ENCODE measurements at places on chromosomes 12 and 14.

DNA sequence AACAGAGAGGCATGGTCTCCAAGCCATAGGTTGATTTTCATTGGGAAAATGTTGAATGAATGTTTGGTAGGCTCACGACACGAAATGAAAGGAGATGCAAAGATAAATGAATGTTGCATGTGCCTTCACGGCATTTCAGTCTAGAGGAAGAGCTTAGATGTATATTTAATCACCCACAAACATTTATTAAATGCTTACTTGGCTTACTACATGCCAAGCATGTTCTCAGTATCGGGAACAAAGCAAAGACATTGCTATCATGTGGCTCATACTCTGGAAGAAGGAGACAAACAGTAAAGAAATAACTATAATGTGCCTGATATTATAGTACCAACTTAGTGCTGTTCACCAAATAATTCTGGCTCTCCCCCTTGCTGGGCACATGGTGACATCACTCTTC, 133.5 kb downstream of the LLPH start:
- no peak for DNase-seq

DNA sequence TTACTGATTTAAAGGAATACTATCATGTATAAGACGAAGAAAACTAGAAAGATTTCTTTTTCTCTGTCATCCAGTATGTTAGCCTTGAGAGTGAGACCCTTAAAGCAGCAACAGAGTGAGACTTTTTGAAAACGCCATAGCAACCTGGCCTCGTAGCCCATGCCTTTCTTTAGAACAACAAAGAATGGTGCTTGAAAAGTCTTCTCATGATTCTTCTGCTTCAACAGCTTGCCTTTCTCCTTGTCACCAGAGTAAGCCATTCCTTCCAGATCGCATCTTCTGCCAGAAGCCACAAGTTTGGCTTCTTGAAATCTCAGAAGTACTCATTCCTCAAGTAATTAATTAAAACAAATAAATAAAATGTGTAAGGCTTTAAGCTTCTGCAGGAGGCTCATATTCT, 109.3 kb downstream of the PDE3A start:
- no peak for DNase-seq

- no peak for DNase-seq
Measured at GRCh38 chr12:27573972-27574371, 50.0 kb downstream of the PPFIBP1 start.

GRCh38 chr14:33239465-33239864, 300.8 kb downstream of the NPAS3 start:
- DNase-seq: no peak

DNA sequence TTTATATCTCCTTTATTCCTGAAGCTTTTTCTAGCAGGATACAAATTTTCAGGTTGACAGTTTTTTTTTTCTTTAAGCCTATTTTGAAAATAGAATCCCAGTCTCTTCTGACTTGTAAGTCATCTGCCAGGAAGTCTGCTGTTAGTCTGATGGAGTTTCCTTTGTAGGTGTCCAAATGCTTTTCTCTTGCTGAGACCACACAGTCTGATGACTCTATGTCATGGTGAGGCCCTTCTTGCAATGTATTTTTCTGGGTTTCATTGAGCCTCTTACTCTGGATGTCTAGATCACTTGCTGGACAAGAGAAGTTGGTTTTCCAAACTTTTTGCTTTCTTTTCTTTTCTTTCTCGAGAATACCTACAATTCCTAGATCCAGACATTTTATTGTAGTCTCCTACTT, 30.6 kb downstream of the USP15 start:
- no peak for DNase-seq

DNA sequence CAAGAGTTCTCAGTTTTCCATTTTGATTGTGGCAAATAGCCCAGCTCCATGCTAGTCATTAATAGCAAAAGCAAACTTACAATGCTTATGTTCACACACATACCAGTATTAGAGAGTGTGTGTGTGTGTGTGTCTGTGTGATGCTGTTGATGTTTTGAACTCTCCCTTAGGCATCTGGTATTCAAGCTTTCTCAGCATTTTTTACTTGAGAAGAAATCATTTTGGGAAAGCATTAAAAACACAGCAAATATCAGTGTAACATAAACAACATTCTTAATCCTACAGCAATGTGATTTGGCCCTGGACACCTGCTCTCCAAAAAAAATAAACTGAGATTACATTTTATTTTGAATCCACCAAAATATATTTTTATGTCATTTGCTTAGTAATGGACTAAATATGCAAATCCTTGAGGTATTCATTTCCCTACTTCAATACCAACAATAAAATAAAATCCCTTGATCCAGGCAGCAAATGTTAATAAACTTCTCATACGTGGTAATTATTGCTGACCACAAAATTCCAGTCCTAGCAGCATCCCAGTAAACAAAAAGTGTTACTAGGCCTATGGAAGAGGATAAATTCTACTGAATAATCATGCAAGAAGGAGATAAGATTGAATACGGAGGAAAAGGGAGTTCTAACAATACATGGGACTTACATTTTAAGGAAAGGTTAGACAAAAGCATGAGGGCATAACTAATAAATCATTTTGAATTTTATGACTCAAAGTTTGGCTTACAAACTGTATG, 249.5 kb upstream of the CLEC14A start:
- DNase-seq: no peak

- no peak for DNase-seq
Measured at GRCh38 chr12:55703901-55704761, 3.6 kb downstream of the ITGA7 start.

DNA sequence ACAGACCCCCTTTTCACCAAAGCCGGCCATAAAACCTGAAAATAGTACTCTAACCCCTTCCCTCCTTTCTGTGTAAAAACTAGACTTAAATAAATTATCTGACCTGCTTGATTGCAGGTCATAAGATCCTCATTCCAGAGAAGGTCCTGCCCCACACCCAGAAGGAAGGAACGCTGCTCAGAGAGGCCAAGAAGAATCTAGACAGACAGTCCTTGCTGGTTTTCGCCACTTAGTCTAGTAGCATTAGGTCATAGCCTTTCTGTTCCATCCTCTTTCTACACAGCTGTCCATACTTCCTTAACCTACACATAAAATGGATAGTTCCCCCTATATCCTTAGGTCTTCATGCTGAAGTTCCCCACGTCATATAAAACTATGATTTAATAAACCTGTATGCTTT, 83.7 kb upstream of the IGF1 start:
- no peak for DNase-seq

DNA sequence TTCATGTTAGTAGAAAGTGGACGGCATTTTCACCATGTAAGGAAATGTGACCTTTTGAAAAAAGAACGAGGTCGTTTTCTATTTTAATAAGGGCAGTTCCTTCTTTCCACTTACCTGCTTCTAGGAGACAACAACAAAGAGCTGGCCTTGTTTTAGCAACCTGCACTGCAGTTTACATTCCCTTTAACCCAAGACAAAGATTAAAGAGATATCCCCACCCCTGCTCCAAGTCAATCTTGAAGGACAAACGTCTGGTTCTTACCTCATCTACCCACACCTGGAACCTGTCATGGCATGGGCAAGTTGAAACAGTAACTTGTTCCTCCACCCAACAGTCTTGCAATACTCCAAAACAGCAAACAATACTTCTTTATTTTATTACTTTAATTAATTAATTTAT, 32.7 kb downstream of the ZCCHC8 start:
- no peak for DNase-seq

DNA sequence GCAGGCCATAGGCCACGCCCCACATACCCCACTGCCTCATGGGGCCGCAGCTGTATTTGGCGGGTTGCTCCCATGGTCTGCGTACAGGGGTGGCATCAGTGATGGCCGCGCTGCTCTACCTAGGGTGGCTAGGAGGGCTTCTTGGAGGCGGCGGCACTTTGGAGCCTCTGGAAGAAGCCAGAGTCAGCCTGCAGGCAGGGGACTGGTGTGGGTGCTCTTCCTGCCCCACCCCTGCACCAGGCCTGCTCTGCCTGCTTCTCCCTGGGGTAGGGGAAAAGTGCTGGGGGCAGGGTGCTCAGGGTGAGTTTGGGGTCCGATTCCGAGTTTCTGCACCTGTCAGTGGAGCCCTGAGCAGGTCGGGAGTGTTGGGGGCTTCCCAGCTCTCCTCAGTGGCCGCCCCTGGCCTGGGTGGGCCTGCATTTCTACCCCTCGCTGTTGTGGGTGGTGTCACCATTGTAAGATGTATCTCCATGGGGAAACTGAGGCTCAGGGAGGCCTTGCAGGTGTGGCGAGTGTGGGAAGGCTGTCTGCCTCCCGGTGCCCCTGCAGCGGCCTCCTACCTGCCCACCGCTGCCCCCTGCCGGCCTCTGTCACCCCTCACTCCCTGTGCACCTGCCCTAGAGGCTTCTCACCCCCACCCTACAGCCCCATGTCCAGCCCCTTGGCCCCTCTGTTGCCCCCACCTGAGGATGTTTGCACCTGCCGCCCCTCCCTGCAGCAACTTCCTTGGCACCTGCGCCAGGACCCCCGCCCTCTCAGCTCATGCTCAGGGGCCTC, 5.5 kb downstream of the CEP170B start:
- DNase-seq: peak; percentile 51

GRCh38 chr14:94517248-94517640, 8.0 kb upstream of the SERPINA12 start:
- no peak for DNase-seq

All from erythroblast (primary cell).